NCI-H774 (cell line): ENCODE measurements at places on chromosomes 1 and 21.

DNA sequence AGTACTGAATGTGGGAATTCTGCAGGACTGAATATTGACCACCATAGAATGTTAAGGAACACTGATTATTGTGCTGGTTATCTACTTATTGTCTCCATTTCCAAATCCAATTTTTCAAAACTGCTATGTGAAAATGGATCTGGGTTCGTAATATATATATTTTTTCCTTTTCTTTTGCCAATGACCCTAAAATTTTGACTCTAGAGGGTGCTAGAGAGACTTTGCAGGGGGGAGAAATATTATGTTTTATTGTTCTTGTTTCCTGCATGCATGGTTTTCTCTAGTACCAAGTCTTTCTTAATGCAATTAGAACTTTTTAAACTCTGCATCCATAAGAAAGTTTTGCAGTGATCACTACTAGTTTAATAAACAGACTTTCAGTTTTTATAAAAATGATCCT is 1256.9 kb downstream of the BRINP3 start:
- no peak for DNase-seq

GRCh38 chr1:220281159-220281574 is 8.9 kb upstream of the RAB3GAP2 start:
- DNase-seq: peak; percentile 13

- DNase-seq: no peak
These were observed 86.7 kb upstream of the MARK1 start for GRCh38 chr1:220441211-220441610.

DNA sequence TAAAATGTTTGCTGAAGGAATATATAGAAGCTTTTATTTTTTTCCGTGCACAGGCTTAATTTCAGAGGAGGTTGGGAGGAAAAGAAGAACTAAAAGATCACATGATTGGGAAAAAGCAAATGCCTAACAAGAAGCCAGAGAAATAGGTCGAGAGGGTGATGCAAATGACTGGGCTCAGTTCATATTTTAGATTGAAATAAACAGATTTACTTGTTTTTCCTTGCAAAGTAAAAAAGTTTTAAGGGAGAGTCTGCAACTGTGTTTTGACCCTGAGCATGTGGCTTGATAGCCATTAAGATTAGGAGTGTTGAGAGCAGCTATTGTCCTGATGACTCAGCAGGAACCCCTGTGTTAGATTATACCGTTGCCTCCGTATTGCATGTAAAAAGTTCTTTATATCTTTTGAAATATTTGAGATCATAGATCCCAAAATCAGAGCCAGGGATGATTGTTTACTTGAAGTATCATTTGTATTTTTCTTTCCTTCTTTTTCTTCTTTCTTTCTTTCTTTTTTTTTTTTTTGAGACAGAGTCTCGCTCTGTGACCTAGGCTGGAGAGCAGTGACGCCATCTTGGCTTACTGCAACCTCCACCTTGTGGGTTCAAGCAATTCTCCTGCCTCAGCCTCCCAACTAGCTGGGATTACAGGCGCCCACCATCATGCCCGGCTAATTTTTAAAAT is 20.2 kb downstream of the CLIC4 start:
- no peak for DNase-seq

DNA sequence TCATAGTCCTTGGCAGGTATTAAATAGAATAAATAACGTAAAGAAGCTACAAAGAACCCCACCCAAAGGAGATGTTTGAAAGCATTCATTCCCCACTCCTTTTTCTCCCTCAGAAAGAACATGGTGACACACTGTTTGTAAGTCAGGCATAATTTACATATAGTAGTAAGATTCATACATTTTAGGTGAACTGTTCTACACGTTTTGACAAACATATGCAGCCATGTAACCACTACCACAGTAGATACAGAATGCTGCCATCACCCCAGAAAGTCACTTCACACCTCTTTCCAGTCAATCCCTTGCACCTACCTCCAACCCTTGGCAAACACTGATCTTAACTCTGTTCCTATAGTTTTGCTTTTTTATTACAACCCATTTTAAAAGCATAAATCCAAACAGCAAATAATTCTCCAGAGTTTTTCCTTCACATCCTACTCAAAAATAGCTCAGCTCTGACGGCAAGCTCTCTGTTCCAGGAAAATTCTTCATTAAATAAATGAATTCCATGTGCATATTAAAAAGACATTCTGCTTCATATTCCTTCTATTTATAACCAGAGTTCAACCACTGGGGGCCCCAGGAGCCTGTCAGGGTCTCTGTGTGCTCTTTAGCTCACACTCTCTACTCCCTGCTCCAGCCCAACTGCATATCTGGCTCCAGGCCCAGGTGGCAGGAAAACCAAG is 258.8 kb downstream of the PLPP3 start:
- no peak for DNase-seq

DNA sequence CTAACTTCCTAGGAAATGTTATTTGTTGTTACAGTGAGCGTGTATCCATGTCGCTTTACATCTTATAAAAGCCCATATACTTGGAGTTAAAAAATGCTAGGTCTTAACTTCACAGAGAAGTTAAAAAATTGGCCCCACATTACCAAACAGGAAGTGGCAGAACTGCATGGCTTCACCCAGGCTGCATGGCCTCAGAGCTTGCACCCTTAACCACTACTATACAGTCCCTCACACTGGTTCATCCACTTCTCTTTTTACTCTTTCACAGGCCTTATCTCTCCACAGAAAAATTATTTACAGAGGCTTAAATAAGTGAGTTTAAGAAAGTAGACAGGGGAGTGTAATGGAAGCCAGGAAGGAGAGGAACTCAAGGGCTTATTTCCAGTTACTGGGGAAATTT is 402.5 kb downstream of the HHAT start:
- no peak for DNase-seq

GRCh38 chr1:224082146-224082545 is 31.8 kb upstream of the FBXO28 start:
- DNase-seq: no peak

DNA sequence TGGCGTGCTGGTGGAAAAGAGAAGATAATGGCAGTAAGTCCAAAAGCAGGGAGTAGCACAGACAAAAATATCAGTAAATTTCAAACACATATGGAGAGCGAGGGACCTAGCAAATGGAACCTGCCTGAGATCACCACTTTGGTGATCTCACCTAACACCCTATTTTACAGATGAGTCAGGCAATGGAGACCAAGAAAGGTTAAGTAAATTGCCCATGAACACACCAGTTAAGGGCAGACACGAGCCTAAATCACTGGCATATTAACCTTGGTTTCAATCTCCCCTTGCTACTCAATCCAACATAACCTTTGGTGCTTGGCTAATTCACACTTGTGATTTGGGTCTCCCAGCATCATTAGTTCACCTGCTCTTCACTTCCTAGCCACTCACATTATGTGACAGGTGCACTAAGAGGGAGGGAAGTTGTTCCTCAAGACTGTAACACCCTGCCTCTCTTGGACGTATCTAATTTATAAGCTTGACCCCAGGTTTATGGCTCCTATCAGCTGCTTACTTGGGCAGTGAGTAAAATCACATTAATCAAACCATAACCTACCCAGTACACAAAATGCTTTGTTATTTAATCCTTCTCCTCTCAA is 11.5 kb downstream of the ZNF697 start:
- DNase-seq: no peak
